ENCODE measurements at places on chromosomes 5 and 9.

DNA sequence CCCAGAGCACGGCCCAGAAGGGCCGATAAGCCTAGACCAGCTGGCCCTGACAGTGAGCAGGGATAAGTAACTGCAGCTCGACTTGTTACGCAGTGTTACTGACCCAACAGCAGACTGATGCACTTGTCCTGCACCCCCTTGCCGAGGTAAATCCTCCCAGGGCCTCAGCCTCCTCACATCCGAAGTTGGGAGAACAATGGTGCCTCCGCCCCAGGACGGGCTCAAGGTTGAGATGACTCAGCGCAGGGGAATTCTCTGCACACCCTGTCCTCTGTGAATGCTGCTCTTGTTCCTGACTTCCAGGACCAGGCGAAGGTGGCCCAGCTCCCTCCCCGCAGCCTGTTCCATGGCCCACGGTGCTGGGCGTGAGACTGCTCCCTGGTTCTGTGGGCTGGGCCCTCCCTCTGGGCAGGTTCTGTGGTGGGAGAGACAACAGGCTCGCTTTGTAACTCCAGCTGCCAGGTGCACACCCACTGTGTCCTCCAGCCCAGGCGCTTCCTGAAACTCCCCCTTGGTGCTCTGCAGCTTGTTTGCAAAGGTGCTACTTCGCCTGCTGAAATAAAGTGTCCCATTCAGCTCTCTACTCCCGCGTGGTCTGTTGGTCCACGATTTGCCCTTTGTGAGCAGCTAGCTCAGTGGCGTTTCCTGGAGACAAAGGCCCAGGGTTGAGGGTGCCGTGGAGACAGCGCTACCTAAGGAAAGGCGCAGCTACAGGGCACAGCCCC is 40.1 kb upstream of the SLC6A19 start:
- no peak for DNase-seq

DNA sequence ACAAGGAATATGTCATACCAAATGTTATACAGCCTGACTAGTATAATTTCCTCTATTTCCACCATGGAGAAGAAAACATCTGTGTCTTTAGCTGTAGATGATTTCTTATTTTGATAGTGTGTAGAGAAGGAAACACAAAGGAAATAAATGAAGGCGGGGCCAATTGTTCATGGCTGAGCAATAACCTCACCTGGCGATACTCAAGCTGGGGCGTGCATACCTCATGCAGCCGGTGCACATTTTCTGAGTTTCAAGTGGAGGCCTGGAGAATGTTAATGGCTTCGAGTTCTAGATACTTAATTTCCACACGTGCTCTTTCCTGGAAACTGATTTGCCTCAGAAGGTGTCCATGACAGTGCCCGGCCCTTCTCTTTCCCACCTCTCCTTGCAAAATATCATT is 127.4 kb upstream of the TAF11L2 start:
- DNase-seq, result no peak

- peak; percentile 4 for DNase-seq
Measured at GRCh38 chr9:38687389-38687842, 32.5 kb downstream of the FAM240B start.

GRCh38 chr5:143061161-143061945 is 291.2 kb downstream of the ARHGAP26 start:
- no peak for DNase-seq
